Islet precursor cell (in vitro differentiated cells): ENCODE measurements at places on chromosomes 2 and 18.
A peak's percentile ranks its signal among the peaks of the same experiment; 100 is the strongest.

DNA sequence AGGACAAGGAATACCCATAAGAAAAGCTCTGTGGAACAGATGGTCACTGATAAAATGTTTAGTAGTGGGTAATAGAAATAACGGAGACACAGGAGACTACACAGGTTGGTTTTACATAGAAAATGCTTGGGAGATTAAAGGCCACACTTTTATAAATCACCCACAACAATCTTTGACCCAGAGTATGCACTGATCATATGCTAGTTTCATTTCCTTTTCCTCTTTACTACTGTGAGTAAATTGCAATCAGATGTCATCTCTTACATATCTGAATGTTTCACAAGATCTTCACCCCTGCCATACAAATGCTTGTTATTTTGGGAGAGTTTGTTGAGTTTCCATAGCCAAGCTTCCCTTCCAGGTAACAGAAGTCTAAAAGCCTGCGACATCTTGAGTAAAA, 978.4 kb upstream of the KLHL29 start:
- no peak for DNase-seq

DNA sequence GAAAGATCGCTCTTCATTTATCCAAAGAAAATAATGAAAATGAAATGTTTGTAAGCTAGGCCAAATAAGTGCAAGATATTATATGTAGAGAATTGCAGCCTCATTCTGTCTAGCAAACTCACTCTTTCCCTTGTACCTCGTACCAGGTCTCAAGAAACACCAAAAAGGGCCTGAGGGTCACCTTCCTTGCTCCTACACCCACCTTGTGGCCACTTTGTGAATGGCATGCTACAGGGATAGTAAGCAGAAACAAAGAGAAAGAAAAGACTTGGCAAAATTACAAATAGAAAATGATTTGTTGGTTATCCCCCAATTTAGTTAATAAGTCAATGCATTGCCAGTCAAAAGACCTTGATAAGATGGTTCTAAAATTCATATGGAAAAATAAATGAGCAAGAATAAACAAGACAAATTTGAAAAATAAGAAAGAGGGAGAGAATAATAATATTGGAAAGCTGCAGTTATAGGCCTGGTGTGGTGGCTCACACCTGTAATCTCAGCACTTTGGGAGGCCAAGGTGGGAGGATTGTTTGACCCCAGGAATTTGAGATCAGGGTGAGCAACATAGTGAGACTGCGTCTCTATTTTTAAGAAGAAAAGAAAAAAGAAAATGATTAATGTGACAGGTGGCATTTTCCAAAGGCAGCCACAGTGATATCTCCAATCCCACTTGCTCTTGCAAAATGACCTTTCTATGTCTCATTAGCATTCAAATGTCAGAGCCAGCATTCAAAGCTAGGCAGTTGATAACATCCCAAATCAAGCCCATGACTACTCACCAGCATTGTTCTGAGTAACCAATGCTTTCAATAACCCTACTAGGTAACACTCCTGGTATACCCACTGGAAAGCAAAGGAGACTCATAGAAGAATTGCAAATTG, 38.8 kb upstream of the BMP10 start:
- peak; percentile 69 for DNase-seq

DNA sequence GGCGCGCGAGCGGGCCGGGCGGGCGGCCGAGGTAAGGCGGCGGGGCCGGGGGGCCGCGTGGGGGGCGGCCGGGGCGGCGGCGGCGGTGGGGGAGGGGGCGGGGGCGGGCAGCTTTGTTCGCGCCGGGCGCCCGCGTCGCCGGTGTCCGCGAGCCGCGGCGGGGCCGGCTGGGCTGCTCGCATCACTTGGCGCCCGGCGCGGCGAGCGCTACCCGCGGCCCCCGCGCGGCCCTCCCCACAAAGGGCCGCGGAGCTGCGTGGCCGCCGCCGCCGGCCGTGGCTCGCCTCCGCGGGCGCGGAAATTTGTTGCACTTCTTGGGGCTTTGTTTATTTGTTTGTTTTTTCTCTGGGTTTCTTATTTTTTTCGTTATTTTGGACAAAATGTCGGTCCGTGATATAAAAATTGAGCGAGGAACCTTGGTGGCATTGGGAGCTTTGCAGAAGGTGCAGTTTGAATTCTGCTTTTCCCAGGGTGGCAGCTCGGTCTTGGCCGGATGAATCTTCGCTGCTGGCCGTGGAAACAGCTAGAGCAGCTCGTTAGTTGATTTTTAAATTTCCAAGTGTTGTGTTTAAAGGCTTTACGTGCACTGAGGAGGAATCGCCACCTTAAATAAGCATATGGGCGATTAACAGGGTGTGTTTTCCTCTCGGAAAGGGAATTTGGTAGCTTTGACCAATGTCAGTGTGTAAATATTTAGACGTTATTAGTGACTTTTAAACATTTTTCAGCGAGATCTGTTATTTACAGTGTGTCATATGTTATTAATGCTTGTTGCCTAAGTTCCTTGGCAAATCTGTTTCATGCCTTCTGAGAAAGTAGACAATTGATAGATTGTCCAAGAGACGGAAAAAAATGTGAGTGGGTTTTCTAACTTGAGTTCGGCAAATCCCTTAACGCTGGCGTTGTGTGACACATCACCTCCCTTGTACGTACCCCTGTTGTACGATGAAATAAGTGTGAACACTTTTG, 822 bp downstream of the UBE2E3 start:
- peak; percentile 43 for DNase-seq

GRCh38 chr2:198141726-198142125, 337.3 kb downstream of the PLCL1 start:
- no peak for DNase-seq

DNA sequence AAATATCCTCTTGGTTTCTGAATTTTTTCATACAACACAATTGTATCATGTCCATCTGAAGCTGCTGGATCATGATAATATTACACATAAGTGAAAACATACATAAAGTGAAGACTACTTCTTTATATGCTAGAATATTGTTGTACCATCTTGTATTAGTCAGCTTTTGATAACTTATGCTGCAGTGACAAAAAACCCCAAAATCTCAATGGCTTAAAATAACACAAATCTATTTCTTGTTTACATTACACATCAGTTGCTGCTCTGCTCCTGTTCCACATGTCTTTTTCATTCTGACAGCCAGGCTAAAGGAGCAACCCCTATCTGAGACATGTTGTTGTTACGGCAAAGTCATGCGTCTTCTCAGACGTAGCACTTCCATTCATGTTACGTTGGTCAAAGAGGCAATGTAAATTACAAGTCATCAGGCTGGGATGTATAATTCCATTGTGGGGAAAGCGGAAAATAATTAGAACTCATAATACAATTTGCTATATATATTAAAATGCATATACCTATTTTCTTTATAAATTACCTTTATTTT, 5.8 kb downstream of the TMSB10 start:
- DNase-seq, result no peak

DNA sequence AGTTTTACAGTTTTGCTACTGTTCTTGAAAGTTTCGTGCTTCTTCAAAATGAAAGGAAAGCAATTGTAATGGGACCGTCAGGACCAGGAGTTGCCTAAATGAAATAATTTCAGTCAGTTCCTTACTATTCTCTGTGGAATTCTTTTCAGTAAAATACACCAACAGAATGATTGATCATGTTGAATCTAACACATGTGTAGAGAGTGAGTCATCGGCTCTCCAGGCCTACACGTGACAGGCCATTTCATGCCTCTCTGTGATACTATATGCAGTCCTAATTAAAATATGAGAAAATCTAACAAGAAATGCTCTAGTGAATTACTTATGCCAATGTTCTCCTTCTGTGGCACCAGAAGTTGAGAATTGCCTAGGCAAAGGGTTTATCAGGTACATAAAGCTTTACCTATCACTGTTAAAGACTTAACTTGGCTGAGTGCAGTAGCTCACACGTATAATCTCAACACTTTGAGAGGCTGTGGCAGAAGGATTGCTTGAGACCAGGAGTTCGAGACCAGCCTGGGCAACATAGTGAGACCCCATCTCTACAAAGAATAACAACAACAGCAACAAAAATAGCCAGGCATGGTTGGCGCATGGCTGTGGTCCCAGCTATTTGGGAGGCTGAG, 199.4 kb downstream of the LRRTM1 start:
- DNase-seq, result no peak

DNA sequence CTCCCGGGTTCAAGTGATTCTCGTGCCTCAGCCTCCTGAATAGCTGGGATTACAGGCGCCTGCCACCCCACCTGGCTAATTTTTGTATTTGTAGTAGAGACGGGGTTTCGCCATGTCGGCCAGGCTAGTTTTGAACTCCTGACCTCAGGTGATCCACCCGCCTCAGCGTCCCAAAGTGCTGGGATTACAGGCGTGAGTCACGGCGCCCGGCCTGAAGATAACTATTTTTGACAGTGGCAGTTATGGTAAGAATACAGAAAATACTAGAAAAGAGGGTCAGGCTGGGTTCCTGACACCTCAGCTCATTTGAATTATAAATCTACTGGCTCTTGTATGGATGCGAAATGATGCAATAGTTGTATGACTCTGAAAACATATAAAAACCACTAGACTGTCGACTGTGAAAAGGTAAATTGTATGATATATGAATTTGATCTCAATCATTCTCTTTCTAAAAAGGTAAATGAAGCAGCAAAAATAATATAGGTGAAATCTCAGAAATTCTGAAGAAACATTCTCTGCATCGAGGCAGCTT, 11.1 kb upstream of the DGKD start:
- DNase-seq, result no peak

DNA sequence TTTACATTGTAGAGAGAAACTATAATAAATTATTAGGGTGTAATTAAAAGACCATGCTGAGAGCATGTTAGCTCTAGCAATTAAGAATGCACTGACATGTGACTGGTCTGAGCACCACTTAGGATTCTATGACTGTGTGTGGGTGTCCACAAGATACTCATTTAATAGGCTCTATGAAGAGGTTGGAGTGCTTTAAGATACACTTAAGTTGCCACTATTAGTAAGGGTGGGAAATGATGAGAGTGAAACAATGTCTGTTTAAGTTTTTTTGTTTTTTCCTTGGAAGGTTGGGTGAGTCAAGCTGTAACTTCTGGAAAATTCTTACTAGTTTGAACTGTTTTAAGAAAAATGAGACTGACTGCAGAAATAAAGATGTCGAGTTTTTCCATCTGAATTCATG, 1.8 kb upstream of the FAP start:
- no peak for DNase-seq

DNA sequence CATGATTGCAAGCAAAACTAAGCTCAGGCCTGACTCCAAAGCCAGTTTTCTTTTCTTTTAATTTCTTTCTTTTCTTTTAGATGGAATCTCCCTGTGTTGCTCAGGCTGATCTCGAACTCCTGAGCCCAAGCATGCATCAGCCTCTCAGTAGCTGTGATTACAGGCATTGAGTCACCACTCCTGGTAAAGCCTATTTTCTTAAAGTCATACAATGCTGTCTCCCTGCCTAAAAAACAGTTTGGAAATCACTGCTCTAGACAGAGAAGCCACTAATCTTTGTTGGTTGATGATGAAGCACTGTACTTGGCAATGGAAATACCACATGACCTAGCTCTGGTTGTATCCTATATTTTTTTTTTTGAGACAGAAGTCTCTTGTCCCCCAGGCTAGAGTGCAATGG, 33.1 kb upstream of the ZNF532 start:
- no peak for DNase-seq

DNA sequence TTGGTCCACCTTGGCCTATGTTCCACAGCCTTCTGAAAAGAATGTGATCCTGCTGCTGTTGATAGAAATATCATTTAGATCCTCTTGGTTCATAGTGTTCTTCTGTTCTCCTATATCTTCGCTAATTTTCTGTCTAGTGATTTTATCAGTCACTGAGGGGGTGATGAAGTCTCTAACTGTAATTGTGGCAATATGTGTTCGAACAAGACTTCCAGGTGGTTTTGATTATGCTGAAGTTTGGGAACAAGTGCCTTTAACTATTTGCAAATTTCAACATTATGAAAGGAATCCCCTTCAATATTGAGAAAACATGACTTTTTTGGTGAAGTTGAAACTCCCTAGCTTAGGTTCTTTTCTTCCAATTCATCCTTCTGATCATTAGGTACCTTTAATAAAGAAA, 140.4 kb downstream of the MTX2 start:
- DNase-seq, result no peak

DNA sequence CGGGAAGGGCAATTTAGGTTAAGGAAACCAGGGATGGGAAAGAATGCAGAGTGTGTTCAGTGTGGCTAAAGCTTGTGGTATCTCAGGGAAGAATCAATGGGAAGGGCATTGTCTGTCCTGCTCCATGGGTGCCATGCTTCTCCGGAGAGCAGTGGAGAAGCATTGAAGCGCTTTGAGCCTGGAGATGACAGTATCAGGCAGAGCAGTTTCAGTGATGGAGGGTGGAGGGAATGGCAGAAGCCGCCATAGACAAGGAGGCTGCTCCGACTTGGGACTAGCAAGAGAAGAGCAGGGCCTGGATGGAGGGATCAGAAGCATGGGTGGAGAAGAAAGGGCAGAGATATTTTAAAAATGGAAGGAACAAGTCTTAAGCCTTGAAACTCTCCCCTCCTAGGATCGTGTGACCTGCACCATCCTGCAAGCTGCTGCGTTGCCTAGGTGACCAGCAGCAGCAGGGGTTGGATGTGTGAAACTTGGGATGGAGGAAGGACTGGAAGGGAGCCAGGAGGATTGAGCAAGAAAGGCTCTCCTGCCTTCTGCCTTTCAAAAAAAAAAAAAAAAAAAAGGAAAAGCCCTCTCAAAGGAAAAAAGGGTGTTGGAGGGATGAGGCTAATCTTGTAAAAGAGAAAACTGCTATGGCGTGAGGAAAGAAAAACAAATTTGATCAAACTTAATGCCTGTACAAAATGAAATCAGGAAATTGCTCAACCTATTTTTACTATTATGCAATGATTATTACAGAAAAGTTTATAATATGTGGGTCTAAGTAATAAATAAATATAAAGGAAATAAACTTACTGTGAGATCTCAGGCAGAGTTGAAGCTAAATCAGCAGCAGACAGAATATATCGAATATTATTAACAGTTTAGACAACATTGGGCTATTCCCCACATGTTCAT, 493.8 kb upstream of the NRP2 start:
- DNase-seq, result no peak

GRCh38 chr2:94992360-94992759, 33.1 kb upstream of the MAL start:
- no peak for DNase-seq

- DNase-seq, result no peak
Measured at GRCh38 chr2:199136681-199137080, 321.1 kb downstream of the SATB2 start.

DNA sequence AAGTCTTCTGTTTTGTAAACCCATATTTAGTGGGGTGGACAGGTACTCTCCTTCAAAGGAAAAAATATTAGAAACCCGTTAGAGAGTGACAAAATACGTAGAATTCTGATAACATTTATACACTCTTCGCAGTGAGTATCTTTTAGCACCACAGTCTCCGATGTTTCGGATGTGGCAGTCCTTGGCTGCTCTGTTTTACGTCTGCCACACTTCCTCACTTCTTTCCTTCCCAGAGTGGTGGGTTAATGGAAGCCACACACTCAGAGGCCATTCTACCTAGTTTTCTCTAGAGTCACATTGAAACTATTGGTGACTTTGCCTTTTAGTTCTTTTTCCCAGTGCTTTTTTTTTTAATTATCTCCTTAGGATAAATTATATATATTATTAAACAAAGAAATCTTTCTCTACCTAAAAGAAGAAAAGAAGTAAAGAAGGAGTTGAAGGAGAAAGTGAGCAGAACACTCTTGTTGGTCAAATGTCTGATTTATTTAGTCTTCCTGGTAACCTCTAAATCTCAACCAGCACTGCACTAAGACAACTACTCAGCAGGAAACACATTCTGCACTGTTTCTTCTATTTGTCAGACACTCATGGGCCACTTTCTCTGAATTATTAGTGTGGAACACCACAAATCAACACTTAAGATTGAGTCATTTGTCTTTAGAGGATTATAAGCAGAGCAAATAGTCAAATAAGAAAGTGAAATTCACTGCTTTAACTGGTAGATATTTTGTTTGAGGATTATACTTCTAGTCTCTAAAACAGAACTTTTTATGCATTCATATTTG, 451.3 kb upstream of the TMEFF2 start:
- DNase-seq, result no peak
